Glomerular endothelial cell (primary cell): ENCODE measurements at places on chromosomes 12 and 14. TPM values are rescaled to one million over a fixed set of nuclear protein-coding genes. Genes with fewer than 3 reads are reported as not detected.

Gene TMEM117
- 8.5 and 12.0 TPM in 2 replicates for total RNA-seq

Gene NDRG2
- 2.6 and 3.1 TPM in 2 replicates for total RNA-seq

Gene BRMS1L
- total RNA-seq: 4.8 and 5.3 TPM in 2 replicates

Gene CLEC2B
- 31.2 and 51.1 TPM in 2 replicates for total RNA-seq

Gene OR4E2
- total RNA-seq: not detected in 2 replicates

Gene TAS2R7
- 0.18 TPM in 1 of 2 replicates, not detected in the other for total RNA-seq

Gene STAT2
- total RNA-seq: 76.0 and 104 TPM in 2 replicates

Gene SERPINA1
- total RNA-seq: 0.87 and 0.88 TPM in 2 replicates

Gene TAS2R50
- 0.15 and 2.0 TPM in 2 replicates for total RNA-seq

Gene RNU4-1
- total RNA-seq: under 0.01 TPM in 2 replicates

Gene PROX2
- not detected in 2 replicates for total RNA-seq

Gene DNAI7
- not detected in 2 replicates for total RNA-seq

Gene ZDHHC22
- not detected in 2 replicates for total RNA-seq

Gene PTGER2
- 0.92 and 1.9 TPM in 2 replicates for total RNA-seq

Gene PLEKHH1
- total RNA-seq: 0.93 and 1.8 TPM in 2 replicates

Gene BMAL2
- total RNA-seq: 30.1 and 33.3 TPM in 2 replicates

Gene VWF
- 519 and 1,804 TPM in 2 replicates for total RNA-seq

Gene ADAM20
- 0.10 and 0.47 TPM in 2 replicates for total RNA-seq

Gene SLC17A8
- not detected in 2 replicates for total RNA-seq

Gene SLC6A12
- 0.70 and 0.92 TPM in 2 replicates for total RNA-seq

Gene MIP
- total RNA-seq: 0.15 TPM in 1 of 2 replicates, not detected in the other

Gene PABPN1
- total RNA-seq: 60.7 and 79.2 TPM in 2 replicates

Gene ANG
- total RNA-seq: 4.5 and 5.9 TPM in 2 replicates

Gene KRT6A
- total RNA-seq: not detected in 2 replicates

Gene TM7SF3
- total RNA-seq: 64.9 and 105 TPM in 2 replicates

Gene SERPINA9
- total RNA-seq: not detected in 2 replicates

Gene NTF3
- 0.39 TPM in 1 of 2 replicates, not detected in the other for total RNA-seq

Gene ACOT2
- total RNA-seq: 18.6 and 24.7 TPM in 2 replicates

Gene APOLD1
- total RNA-seq: 27.5 and 31.4 TPM in 2 replicates

Gene KRT78
- total RNA-seq: not detected in 2 replicates

Gene TPPP2
- total RNA-seq: not detected in 2 replicates

Gene RPL6
- total RNA-seq: 1,135 and 1,523 TPM in 2 replicates

Gene TMBIM6
- total RNA-seq: 379 and 388 TPM in 2 replicates

Gene SLC6A15
- total RNA-seq: 2.4 and 10.0 TPM in 2 replicates

Gene KRT71
- not detected in 2 replicates for total RNA-seq

Gene PLCZ1
- not detected in 2 replicates for total RNA-seq

Gene NEUROD4
- not detected in 2 replicates for total RNA-seq

Gene FGD4
- total RNA-seq: 18.8 and 26.1 TPM in 2 replicates

Gene ANKRD33
- 1.2 and 3.2 TPM in 2 replicates for total RNA-seq

Gene RNF31
- total RNA-seq: 42.1 and 77.5 TPM in 2 replicates

Gene JPH4
- total RNA-seq: 0.53 TPM in 1 of 2 replicates, not detected in the other

Gene TAS2R9
- total RNA-seq: 0.18 TPM in 1 of 2 replicates, not detected in the other

Gene TMEM229B
- total RNA-seq: 1.6 and 2.9 TPM in 2 replicates

Gene FOXM1
- total RNA-seq: 7.3 and 17.6 TPM in 2 replicates

Gene SCARB1
- total RNA-seq: 32.4 and 35.2 TPM in 2 replicates

Gene C12orf54
- not detected in 2 replicates for total RNA-seq

Gene RTL1
- 0.10 TPM in 1 of 2 replicates, not detected in the other for total RNA-seq

Gene PELI2
- 2.9 and 3.7 TPM in 2 replicates for total RNA-seq

Gene CAPZA3
- total RNA-seq: not detected in 2 replicates

Gene OTX2
- not detected in 2 replicates for total RNA-seq

Gene CISTR
- total RNA-seq: not detected in 2 replicates

Gene XPOT
- total RNA-seq: 39.3 and 52.2 TPM in 2 replicates

Gene ISCU
- 106 and 164 TPM in 2 replicates for total RNA-seq

Gene LBHD2
- total RNA-seq: not detected in 2 replicates

Gene SUSD6
- total RNA-seq: 27.3 and 54.1 TPM in 2 replicates

Gene LRP1-AS
- total RNA-seq: not detected in 2 replicates

Gene PLA2G1B
- total RNA-seq: not detected in 2 replicates

Gene IGF1
- total RNA-seq: 0.06 and 0.39 TPM in 2 replicates

Gene KRT77
- not detected in 2 replicates for total RNA-seq

Gene TRPV4
- 5.9 and 7.1 TPM in 2 replicates for total RNA-seq
